Bone marrow (tissue), 2 donors: ENCODE measurements at places on chromosomes 3 and 15.

- DNase-seq = no peak
Observed at GRCh38 chr15:39776068-39776467, 6.6 kb downstream of the FSIP1 start.

DNA sequence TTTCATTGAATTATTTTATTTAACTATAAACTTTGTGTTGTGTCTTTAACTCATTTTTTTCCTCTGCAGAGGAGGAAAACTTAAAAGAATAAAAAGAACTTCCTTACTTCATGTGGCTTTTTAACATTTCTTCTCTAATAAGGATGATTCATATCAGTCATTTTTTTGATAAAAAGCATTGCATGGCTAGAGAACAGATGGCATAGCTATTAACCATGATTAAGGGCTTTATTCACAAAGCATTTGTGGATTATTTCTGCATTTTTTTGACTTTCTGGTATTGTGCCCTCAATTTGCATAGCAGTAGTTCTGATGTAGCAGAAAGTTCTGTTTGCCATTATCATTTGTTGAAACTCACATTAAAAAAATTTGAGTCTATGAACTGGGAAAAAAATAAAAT lies 540.8 kb downstream of the SI start:
- DNase-seq = no peak

- DNase-seq = no peak
Observed at GRCh38 chr3:137554242-137554641, 209.9 kb upstream of the SOX14 start.

DNA sequence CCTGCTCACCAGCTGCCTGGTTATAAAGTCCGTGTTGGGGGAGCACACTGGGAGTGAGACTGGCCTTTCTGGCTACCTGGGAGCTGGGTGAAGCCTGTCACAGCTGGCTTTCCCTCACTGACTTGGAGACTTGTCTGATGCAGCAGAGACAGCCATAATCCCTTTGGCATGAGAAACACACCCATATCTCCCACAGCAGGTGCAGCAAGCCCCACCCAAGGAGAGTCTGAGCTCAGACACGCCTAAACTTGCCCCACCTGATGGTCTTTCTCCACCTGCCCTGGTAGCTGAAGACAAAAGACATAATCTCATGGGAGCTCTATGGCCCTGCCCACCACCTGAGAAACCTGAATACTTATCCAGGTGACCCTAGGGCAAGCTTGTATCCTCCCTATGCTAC lies 54.8 kb downstream of the NMD3 start:
- DNase-seq = no peak

DNA sequence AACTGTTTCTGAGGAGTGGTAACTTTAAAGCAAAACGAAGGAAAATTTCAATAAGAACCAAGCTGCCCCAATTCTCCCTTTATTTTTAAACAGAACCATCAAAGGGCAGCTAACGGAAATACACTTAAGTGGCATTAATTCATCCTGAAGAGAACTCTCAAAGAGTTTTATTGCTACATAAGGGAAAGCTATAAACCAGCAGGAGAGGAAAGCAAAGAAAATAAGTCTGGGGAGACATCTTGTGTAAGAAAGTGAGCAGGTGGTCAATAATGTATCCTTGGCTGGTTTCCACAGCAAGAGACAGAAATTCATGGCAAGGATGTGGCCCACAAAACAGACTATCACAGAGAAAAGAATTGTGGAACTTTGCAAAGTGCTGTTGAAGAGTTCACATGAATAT lies 40.0 kb upstream of the CMSS1 start:
- no peak for DNase-seq

DNA sequence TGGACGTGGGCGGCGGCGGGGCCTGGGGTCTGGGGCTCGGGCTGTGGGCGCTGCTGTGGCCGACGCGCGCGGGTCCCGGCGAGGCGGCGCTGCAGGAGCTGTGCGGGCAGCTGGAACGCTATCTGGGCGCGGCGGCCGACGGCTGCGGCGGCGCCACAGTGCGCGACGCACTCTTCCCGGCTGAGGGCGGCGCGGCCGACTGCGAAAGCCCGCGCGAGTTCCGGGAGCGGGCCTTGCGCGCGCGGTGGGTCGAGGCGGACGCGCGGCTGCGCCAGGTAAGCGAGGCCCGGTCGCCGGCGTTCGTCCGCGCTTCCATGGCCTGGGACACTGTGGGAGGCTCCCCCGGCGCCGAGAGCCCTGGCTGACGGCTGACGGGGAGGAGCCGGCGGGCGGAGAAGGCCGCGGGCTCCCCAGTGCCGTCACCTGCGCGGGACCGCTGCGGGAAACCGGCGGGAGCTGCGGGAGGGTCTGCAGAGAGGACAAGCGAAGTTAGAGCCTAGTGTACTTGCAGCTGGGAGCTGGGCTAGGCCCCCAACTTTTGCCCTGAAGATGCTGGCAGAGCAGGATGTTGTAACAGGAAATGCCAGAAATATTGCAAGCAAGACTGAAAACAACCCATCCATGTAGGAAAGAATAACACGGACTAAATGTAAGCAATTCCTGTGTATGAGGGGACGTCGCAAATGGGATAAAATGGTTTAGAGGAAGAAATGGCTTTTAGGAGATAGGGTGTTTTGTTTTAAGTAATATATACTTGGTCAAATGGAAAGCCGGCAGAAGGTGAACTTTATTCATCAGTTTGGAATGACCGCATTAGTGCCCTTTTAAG lies 847 bp downstream of the WHAMM start:
- no peak for DNase-seq

DNA sequence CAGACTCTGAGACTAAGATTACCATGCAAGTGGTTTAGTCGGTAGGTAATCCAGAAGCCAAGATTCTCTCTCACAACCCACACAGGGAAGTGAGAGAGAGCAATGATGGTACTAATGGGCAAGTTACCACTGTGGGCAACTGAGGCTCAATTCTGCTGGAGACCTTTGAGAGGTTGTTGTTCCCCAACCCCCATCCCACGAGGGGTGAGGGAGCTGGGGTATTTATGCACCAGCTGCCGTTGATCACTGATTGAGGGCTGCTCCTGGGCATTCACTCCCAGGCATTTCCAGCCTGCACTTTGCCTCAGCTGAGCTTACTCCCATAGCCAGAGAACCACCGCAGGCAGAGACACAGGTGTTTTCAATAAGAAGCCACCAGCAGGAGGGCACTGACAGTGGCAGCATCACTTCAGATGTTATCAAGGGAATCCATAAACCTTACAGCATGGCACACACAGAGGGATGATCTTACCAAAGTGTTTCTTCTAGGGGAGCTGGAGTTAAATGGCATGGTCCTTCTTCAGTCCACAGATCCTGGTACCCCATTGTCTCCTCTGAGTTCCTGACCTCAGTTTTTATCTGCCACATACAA lies 15.0 kb upstream of the CCDC174 start:
- no peak for DNase-seq

DNA sequence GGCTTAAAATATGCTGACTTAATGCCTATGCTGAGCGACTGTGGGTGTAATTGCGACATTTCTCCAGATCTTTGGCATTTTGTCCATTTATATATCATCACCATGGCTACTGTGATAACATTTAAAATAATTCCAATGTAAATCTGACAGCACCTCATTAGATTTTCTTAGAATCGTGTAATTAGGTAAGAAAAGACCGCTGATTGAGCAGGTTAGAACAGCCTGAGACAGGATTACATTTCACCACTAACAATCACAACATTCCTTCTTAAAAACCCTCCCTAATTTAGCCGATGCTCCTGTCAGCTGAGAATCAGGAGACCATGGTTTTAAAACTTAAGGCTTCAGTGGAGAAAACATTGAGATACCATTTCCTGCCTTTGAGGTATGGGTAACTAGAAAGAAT lies 455.3 kb upstream of the PDZRN3 start:
- no peak for DNase-seq

- DNase-seq = no peak
Observed at GRCh38 chr3:6994081-6994668, 133.3 kb downstream of the GRM7 start.

DNA sequence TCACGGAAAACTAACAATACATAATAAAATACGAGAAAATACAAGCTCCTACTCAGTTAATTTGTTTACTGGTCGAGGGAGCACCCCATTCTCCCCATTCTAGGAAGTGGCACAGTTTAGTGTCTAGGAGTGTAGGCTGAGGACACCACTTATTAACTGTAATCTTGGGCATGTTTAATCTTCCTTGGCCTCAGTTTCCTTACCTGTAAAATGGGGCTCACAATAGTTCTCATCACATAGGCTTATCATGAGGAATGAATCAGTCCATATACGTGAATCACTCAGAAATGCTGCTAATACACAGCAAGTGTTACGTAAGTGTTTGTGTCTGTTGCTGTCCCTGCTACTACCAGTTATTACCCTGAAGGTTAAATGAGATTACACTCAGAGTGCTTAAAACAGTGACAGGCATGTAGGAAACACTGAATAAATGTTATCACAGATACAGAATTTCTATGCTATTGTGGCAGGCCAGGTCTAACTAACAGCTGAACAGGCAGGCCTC lies 210.2 kb downstream of the OSBPL10 start:
- DNase-seq = no peak

GRCh38 chr3:189304465-189305351 lies 132.9 kb downstream of the TPRG1 start:
- no peak for DNase-seq

- no peak for DNase-seq
Observed at GRCh38 chr15:88252441-88252840, 4.1 kb downstream of the NTRK3 start.

- DNase-seq = no peak
Observed at GRCh38 chr3:125300416-125300815, 74.7 kb downstream of the ZNF148 start.

DNA sequence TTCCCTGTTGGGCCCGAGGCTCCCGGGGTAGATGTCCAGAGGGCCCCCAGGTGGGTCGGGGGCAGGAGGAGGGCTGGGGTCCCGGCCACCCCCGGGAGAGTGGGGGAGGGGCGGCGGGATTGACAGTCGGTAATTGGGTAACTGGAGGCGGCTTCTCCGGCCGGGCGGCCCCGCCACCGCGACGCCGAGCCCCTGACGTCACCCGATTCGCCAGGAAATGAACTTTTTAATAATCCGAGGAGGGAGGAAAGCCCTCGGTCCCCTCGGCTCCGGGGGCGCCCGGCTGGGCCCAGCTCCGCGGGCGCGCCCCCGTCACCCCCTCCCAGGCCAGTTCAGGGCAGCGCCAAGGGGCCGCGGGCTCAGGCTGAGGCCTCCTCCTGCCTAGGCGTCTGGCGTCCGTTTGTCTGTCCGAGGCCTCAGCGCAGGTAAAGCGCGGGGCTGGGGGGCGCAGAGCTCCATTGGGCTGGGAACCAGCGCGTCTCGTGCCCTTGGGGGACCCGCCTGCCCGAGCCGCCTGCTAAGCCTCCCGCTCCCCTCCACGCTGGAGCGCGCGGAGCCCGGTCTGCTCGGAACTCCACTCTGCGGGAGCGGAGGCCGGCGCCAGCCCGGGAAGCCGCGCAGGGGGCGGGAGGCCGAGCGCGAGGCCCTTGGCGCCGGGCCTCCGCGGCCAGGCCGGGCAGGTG lies 3.9 kb downstream of the GATA2 start:
- DNase-seq = peak; percentile 66

- peak; percentile 2 for DNase-seq
Observed at GRCh38 chr15:65595960-65596359, 15.0 kb downstream of the INTS14 start.

DNA sequence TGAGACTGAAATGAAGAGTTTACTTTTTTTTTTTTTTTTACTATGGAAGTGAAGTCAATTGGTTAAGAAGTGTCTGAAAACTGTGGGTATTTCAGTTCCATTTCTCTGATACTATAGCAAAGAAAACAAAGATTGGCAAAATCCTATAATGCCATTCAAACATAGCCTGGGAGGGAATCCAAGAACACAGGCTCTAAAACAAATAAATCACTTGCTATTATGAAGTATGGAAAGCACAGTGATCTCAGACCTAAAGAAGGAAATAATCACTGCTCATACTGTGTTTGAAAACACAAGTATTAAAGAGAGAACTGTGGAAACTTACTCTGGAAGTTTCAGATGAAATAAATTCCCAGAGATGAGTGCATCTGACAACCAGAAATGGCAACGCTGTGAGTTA lies 12.0 kb downstream of the SAMMSON start:
- no peak for DNase-seq

DNA sequence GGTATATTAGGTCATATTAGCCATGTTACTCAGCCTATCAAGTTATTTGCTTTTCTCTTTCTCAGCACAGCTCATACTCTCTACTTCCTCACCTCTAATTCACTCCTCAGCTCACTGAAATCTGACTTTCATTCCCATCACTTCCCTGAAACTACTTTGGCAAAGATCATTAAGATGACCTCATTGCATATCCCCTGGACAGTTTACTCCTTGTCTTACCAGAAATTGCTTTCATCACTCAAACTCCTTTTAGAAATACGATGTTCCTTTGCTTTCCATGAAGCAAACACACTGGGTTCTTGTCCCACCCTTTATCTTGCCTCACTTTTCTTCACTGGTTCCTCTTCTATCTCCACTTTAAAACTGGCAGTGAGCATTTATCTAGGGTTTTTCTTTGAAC lies 354.4 kb downstream of the TUSC7 start:
- no peak for DNase-seq

GRCh38 chr3:168191856-168192255 lies 96.1 kb upstream of the GOLIM4 start:
- DNase-seq = no peak

DNA sequence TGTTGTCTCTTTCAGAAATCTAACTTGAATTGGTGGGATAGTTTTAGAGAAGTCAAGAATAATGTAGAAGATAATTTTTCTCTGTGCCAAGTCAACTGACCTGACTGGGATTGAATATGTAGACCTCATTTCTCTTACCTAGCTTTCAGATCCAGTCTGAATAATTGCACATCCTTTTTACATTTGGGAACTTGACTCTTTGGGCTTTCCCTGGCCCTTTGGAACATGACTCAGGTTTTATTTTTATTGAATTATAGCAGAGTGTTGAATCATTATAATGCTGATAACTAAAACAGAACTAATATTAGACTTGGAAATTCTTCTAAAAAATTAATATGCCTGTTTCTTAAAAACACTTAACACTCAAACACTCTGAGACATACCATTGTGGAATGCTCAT lies 76.5 kb downstream of the PFN2 start:
- DNase-seq = no peak

GRCh38 chr3:56137415-56137814 lies 330.9 kb downstream of the ERC2 start:
- no peak for DNase-seq

- DNase-seq = no peak
Observed at GRCh38 chr15:99564221-99565048, 1.3 kb upstream of the MEF2A start.
